ENCODE measurements at places on chromosomes 1 and 21.

DNA sequence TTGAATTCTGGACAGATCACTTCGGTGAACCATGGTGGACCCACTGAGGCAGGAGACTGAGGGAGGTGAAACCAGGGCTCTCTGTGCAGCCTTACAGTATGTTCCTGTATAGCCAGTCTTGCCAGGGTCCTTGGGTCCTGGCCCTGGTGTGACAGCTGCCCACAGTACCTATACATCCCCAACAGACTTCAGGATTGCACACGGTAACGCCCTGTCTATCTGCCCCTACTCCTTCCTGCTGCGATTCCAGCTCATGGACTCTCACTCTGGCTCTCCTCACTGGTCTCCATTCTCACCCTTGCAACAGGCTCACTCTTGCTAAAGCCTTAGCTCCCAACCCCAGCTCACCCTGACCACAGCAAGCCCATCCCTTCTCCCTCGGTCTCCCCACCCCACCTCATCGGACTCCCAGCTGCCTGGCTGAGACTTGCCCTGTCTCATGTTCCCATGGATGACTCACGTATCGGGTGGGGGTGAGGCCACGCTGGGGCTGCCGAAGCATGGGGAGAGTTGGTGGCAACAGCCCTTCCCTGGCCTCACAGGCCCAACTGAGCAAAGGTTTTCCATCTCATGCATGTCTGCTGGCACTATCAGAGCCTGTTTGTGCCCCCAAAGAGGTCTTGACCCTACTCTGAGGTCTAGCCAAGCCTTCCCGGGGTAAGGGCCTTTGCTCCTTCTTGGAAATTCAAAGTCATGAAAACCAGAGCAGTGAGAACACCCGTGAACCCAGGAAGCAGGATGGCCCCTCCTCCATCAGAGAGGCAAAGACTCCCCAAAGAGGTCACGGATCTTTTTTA lies 7.1 kb downstream of the PHLDA3 start:
- DNase-seq, result no peak

DNA sequence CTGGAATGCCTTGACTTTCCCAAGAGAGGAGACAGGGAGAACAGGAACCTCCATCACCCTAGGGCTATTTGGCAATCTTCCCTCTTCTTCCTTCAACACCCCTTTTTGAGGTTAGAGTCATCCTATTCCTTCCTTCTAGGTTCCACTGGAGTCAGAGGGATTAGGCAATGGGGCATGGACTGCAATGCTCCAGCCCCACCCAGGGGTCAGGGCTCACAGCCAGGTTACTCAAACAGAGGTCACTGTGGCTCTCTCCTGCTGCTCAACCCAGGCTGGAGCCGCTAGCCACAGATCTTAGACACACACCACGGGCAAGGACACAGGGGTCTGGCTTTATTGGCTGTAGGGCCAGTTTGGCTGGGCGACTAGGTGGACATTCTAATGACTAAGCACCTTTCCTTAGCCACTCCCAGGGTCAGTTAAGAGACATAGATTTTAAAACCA lies 145.5 kb upstream of the NRIP1 start:
- DNase-seq, result no peak

- DNase-seq, result no peak
These were observed 143.0 kb upstream of the KCNK1 start for GRCh38 chr1:233470741-233471499.

GRCh38 chr21:25487046-25487594 lies 120.2 kb downstream of the MRPL39 start:
- DNase-seq, result no peak

DNA sequence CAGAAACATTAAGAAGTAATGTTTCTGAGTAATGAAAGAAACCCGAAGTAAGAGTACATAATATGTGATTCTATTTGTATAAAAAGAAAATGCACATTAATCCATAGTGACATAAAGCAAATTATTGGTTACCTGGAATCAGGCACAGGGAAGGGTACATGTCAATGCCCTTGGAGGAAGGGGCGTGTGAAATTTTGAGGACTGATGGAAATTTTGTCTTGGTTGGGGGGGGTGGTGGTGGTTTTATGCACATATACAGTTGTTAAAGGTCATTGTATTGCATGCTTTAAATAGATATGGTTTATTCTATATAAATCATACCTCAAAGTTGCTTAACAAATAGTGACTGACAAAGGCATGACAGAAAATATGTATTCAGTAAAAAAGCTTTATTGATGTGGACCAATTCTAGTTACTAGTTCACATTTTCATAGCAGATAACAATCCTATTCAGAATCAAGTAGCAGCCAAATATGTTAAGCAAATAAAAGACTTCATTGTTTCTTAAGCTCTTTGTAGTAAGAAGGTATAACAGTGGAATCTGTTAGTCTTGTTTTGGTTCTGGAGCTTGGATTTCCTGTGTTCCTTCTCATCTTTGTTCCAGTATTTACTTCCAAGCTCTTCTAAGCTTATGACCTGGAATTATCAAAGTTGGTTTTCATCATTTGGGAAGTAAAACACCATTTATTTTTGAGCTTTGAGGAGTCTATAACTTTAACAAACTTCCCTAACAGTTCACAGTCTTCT lies 15.1 kb downstream of the BACH1 start:
- DNase-seq, result no peak

- DNase-seq, result no peak
These were observed 13.0 kb upstream of the TACSTD2 start for GRCh38 chr1:58590019-58590418.
